Endodermal cell (in vitro differentiated cells): ENCODE measurements at places on chromosomes 7 and 10. TPM values are rescaled to one million over a fixed set of nuclear protein-coding genes. Genes with fewer than 3 reads are reported as not detected.

The DHTKD1 gene
- total RNA-seq = 44.3 to 63.8 TPM (median 61.5 TPM) in 3 replicates

The CHCHD3 gene
- total RNA-seq = 57.3 to 73.3 TPM (median 70.4 TPM) in 3 replicates

The CTAGE4 gene
- 7.7 and 8.7 TPM in 2 replicates for total RNA-seq

The VSTM4 gene
- 0.45 and 0.51 TPM in 2 replicates for total RNA-seq
